ENCODE measurements at places on chromosomes 1 and 21.

DNA sequence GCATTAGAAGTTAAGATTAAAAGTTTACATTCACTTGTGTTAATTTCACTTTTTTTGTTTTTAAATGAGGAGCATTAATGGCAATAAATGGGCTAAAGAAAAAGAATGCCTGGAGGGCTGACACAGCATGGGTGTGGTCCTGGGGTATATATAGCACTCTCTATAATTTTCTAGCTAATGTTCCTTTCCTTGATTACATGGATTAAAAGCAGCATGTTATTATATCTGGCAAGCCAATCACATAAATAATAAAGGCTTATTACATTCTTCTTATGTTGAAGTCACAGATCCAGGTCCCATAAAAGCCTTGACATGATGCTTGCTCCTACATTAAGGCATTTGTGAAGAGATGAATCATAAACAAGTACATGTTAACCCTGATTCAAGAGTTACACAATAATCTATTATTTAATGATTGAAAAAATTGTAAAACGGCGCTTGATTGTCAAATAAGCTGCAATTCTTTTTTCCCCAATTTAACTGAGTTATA is 91.4 kb downstream of the LYPLAL1 start:
- DNase-seq: no peak

- no peak for DNase-seq
These were observed 17.2 kb upstream of the STX12 start for GRCh38 chr1:27755865-27756264.

GRCh38 chr1:209250861-209251636 is 332.5 kb upstream of the CAMK1G start:
- no peak for DNase-seq

DNA sequence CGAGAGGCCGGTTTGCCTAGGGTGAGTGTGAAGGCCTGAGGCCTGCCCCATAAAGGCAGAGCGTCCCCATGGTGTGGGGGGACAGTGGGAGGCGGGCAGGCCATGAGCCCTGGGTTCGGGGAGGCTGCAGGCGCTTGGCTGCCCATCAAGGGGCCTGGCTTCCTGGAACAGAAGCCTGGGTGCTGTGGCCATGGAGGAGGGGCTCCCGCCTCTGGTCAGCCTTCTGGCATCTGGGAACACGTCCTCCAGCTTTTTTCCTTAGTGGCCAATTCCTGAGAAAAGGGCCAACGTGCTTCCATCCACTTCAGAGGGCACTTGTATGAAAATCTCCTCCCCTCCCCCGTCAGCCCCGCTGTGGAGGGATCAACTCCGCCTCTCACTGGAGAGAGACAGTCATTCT is 58.7 kb downstream of the PRDM16 start:
- no peak for DNase-seq

- no peak for DNase-seq
These were observed 42.0 kb downstream of the PROX1 start for GRCh38 chr1:214029796-214030195.

GRCh38 chr1:235873045-235873444 is 6.3 kb upstream of the LYST start:
- DNase-seq: no peak

DNA sequence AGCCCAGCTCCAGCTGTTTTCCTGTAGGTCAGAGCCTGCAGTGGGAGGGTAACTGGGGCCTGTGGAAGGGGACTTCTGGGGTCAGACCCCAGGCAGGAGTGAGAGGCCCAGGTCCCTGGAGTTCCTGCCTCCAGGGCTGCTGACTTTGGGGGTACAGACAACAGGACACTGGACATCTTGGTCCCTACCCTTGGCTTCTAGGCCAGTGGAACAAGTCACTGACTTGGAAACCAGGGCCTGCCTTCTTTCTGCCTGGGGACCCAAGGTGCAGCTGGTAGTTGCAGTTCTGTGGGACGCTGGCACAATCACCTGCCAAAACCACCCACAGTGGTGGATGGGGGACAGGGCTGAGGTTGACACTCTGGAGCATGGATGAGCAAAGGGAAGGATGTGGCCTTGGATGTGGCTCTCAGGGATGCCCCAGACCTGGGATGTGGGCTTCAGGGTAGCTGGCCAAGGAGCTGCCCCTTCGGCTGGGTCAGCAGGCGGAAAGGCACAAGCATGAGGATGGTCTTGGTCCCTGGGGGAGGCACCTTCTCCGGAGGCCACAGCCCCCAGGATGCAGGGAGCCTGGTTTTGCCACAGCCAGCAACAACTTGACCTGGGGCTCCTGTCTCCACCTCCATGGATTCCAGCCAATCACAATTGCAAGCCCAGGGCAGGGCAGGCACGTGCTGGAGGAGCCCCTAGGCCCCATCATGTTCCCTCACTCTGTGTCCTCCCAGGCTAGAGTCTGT is 5.8 kb downstream of the JMJD4 start:
- no peak for DNase-seq

Data from ACHN (cell line).